Astrocyte (in vitro differentiated cells and primary cell): ENCODE measurements at places on chromosomes 6 and 20. TPM values are rescaled to one million over a fixed set of nuclear protein-coding genes. Genes with fewer than 3 reads are reported as not detected.

Gene BPIFB6
- not detected in 2 replicates for total RNA-seq

GRCh38 chr6:137357948-137358266 lies 136.3 kb downstream of the OLIG3 start:
- DNase-seq: no peak

- DNase-seq: peak; percentile 95
Measured at GRCh38 chr20:43583982-43584432, 6.7 kb upstream of the IFT52 start.

Gene TBX18
- total RNA-seq: 12.2 and 12.5 TPM in 2 replicates

DNA sequence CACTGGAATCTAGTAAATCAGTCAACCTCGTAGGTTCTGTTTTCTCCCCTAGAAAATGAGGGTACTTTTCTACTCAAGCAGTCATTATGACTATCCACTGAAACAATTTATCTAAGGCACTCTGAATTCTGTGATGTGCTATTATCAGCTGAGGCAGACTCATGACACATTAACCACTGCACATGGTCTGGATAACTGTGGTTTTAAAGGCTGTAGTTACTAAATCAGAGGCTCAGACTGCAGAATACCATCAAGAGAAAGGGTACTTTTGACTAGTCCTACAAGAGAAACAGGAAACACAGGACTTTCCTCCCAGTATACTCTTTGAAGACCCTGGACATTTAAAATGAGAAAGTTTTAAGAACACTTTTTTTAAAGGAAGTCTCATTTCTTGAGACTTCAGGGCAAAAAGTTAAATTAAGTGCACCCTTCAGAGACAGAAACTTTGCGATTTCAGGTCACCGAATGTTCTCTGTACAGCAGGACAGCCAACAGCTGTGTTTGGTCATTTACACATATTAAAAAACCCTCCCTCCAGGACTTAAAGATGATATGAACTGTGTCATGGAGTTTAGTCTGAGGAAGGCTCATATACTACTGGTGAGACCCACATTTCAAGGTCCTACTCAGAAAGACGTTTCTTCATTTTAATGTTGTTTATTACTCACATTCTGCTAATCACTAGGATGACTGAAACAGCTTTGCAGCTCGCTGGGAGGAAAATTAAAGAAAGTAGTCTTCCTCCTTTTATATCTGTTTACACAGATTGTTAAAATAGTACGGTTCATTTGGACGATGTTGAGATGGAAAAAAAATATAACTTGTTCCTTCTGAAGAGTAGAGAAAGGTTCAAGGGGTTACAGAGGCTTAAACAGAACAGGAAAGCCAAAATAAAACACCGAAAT lies 19.9 kb downstream of the ATXN1 start:
- DNase-seq: peak; percentile 100

Gene RCAN2
- total RNA-seq: 9.9 and 10.6 TPM in 2 replicates

Gene COL21A1
- 0.53 and 0.57 TPM in 2 replicates for total RNA-seq

DNA sequence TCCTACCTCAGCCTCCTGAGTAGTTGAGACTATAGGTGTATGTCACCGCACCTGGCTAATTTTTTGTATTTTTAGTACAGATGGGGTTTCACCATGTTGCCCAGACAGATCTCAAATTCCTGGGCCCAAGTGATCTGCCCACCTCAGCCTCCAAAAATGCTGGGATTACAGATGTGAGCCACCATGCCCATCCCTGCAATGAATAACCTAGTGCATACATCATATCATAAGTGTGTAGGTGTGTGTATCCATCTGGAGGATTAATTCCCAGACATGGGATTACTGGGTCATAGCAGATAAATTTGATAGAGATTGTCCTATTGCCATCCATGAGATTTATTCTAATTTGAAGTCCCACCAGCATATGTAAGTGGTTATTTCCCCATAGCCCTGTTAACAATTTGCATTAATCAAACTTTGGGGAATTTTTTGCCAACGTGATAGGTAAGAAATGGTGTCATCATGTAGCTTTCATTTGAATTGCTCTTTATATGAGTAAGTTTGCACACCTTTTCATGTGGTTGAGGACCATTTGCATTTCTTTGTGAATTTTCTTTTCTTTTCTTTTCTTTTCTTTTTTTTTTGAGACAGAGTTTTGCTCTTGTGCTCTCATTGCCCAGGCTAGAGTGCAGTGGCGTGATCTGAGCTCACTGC lies 29.9 kb upstream of the BACH2 start:
- DNase-seq: no peak

- DNase-seq: peak; percentile 71
Measured at GRCh38 chr20:56711018-56711417, 81.9 kb downstream of the TFAP2C start.
